ENCODE measurements at places on chromosomes 16 and 17.

DNA sequence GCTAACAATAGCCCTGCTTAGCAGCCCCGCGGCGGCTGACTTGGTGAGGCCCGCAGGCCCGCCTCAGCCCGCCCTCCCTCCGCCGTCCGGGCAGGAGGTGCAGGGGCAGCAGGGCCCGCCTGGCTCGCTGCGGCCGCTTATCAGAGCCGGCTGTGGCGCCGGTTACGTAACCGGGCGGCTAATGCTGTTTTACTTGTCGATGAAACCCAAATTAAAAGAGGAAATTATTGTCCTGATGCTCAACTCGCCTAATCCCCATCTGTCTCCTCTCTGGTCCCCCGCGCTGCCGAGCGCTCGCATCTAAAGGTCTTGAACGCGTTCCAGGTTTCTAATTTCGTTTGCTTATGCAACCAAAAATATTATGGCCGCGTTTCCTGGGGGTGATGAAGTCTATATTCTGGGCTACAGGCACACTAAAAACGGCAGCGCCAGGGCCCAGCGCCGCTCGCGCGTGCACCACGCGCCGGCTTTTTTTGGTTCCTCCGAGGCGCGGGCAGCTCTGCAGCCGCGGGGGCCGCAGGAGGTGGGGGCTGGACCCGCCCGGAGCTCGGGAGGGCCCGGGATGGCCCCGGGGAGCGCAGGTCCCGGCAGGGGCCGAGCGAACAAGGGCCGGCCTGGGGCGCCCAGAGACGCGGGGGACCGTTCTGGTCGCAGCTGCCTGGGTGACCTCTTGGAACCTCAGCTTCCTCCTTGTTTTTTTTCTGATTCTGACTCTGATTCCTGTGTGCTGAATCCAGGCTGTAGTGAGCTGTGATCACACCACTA is 65.2 kb upstream of the TOB1 start:
- peak; percentile 57 for DNase-seq

DNA sequence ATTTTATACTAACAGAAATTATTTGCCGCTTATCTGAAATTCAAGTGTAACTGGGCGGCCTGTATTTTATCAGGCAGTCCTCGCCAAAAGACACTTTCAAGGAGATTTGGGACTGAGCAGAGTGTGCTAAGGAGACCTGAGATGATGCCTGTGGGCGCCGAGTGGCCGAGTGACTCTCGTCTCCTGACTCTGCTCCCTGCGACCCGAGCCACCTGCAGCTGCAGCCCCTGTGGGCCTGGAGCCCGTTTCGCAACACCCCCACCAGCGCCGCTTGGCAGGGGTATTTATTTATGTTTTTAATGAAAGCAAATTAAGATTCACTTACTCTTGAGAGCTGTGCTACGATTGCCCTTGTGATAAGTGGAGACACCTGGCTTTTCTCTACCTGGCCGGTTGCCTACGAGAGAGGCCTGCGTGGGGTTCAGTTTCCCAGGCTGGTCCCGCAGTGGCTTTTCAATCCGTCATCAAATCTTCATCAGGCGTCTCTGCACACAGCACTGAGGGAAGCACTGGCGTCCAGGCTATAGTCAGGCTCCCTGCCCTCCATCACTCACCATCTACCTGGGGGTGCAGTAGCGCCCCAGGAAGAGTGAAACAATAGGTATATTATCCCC is 124.0 kb downstream of the SEC14L1 start:
- DNase-seq = no peak

DNA sequence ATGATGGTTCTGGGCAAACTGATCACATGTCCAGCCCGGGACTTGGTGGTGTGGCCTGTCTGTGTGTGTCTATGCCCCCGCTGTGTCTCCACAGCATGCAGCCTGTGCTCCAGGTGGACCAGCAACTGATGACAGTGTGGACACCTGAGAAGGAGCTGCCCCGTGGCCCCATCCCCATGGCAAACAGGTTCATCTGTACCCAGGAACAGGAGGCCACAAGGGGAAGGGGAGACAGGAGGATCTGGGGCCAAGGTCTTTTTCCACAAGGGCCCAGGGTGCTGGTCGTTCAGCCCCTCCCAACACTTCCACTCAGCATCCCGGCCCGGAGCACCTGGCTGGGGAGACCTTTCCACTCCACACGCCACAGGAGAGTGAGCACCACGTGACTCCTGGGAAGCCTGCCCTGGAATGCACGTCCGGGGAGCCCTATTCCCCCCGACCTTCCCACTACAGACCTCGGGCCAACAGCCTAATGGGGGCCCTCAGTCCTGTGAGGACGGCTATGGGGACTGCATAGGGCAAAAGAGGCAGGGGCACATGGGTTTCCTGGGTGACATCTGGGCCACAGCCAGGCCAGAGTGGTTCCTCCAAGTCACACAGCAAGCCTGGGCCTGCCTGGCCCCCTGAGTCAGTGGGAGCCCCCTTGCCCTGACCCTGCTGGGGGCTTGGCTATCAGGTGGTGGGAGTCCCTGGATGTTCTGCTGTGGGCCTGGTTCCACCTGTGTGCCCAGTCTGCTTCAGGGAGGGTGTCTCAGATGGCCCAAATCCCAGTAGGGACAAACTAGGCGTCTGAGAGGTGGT is 20.8 kb upstream of the NXPH3 start:
- no peak for DNase-seq

GRCh38 chr17:40338941-40339649 is 25.4 kb downstream of the GJD3 start:
- DNase-seq = no peak

DNA sequence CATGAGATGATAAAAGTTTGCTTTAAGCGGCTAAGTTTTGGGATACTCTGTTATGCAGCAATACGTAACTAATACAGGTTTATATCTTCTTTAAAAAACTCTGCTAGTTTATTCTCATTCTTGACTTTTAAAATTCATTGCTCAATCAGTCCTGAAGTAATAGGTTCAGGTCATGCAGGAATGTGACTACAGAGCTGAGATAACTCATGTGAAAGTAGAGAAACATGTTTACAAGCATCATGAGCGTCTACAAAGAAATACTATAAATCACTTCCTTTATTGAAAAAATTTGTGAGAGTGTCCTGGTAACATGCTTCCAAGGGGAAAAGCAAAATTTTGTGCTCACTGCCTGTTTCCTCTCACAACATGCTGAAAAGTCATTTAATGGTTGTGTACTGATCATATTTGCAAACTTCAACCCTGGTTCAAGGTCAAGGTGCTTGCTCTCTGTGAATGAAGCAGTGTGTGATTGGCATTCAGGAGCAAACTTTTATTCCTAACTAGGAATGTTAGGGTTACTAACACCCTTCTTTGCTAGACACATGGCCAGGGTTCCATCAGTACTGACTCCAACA is 12.5 kb upstream of the TMIGD1 start:
- DNase-seq = no peak

DNA sequence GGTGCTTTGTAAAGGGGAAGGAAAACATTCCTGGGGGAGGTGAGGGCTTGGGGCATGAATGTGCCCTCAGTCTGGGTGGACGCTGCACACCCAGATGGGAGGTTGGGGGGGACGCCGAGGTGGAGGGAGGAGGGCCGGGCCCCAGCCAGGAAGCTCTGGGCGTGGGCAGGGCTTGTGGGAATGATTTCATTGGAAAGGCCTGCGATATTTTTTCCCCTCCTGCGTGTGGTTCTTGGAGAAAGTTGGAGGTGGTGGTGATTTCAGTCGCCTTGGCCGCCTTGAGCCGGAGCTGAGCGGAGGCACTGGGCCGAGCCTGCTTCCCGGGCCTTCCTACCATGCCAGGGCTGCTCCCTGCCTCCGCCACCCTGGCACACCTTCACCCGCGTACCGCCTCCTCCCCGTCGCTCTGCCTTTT is 26.4 kb upstream of the CLEC18A start:
- DNase-seq = no peak

- no peak for DNase-seq
Measured at GRCh38 chr16:62939687-62940086, 903.4 kb upstream of the CDH8 start.

GRCh38 chr16:2427526-2427925 is 1.7 kb upstream of the CCNF start:
- DNase-seq = no peak

DNA sequence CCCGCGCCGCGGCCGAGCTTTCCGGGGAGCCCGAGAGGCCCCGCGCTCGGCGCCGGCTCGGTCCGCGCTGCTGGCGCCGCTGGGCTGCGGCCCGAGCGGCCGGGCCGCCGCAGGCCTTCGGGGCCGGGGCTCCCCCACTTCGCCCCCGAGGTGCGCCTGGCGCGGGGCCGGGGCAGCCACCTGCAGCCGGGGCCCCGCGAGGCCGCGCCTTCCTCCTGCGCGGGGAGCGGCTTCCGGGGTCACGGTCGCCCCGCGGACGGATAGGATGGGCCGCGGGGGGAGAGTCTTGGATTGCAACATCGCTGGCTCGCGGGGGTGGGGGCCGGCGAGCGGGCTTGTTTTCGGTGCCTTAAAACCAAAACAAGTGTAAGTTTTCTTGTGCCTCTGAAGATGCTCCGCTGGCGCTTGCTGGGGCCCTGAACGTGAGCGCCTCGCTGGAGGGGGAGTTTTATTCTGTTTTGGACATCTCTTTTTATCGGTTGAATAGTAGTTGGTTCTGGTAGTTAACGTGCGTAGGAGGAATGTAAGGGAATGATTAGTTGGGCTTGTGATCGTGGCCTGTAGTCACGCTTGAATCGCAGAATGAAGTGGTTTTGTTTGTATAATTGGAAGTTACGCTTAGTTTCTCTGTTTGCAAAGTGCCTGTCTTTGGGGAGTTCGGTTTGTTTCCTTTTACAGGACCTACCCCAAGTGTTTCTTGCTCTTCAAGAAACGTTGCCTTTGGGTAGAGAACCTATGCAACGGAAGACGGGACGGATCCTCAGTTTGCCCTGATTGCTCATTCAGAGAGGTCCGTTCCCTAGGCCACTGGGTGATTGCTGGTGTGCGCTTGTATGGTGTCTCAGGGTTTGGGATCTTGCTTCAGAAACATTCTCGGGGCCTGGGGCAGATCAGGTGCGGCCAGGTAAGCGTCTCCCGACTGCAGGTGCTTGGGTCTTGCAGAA is 724 bp downstream of the UBE2I start:
- peak; percentile 76 for DNase-seq

GRCh38 chr17:37182786-37183465 is 192.9 kb upstream of the C17orf78 start:
- DNase-seq = no peak

DNA sequence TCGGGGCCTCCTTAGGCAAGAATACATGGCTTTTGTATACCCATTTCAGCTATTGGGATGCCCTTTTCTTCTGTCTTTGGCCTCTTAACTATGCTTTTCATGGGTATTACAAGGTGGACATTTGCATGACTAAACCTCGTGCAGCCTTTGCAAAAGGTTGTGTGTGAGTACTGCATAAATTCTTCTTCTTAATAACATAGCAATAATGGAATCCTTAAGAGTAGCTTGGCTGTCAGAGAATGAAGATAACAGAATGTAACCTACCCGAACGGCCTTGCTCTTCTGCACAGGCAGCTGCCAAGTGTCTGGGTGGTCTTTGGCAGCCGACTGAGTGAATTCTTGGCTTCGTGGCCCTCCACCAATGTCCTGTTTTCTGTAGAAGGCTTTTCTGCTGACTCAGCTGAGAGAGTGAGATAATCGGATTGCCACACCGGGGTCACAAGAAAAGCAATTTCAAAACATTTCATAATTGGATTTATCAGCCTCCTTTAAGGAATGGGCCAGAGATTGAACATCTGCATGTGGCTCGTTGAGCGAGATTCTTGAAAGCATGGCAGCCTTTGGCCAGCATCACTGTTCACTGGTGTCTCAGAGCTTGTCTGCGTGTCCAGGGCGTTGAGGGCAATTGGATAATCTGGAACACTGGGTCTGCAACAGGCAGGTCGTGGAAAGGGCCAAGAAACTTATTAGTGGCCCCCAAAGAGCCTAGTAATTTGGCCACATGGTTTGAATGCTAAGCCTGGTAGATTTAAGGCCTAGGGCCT is 13.4 kb downstream of the IRF8 start:
- DNase-seq = no peak

GRCh38 chr17:17504341-17505140 is 8.3 kb upstream of the RASD1 start:
- no peak for DNase-seq

GRCh38 chr17:62101515-62101914 is 36.4 kb upstream of the MED13 start:
- no peak for DNase-seq

DNA sequence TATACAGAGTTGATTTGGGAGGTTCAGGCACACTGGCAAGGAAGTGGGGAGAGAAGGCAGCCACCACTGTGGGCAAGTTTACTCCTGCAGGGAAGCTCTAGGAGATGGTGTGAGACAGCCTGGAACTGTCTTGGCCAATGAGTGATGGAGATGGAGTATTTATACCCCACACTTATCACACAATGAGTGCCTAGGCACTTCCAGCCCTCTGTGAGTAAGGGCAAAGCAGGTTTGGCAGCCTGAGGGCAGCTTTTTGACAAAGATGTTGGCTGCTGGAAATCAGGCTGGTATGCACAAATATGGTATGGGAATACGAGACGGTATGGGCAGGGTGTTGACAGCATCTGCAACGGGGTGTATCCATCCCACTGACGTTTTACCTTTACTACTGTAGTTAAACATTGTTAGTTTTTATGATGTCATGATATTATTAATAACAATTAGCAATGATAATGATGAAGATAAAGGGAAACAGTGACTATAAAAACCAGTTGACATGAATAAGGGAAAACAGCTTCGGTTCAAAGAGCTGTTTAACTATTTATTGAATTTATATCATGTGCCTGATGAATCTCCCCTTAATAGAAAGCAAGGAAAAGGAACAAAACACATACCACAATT is 149.9 kb downstream of the CDK5R1 start:
- DNase-seq = no peak

- DNase-seq = no peak
Measured at GRCh38 chr16:61579195-61579594, 457.0 kb downstream of the CDH8 start.

- DNase-seq = no peak
Measured at GRCh38 chr17:67376415-67376736, 705 bp upstream of the PITPNC1 start.

- no peak for DNase-seq
Measured at GRCh38 chr16:56357241-56357764, 68.0 kb downstream of the AMFR start.

- DNase-seq = no peak
Measured at GRCh38 chr16:9176547-9177418, 85.3 kb downstream of the HAPSTR1 start.

- no peak for DNase-seq
Measured at GRCh38 chr17:77385750-77386501, 245.2 kb downstream of the SEC14L1 start.

DNA sequence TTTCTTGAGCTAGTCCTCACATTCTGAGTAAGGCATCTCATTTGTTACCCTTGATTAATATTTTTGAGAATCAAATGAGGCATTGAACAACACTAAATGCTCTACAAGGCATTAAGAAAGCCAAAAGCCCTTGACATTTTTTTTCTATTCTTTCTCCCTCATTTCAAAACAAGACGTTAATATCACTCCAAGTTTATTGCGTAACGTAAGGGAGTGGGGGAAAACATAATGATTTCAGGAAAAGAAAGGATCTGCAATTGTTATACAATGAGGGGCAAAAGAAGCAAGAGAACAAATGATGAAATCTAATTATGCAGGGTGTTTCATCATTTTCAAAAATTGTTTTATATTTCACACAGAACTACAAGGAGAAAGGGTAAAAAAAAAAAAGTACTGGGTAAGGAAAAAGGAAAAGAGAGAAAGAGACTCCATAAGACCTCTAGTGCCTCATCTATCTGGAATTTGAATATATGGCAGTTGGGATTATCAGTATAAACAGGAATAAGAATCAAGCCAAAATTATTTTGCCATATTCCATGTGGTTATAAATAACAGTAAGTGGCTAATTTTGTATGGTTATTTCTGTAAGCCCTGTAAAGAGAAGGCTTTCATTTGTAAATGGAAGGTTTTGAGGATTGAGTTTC is 163.0 kb downstream of the ABCA8 start:
- DNase-seq = no peak

GRCh38 chr17:80615376-80615775 is 70.7 kb downstream of the RPTOR start:
- DNase-seq = no peak

Data from activated naive CD8-positive, alpha-beta T cell treated with anti-CD3 and anti-CD28 coated beads for 36 hours (primary cell).